Stimulated activated CD4-positive, alpha-beta T cell treated with anti-CD3 and anti-CD28 coated beads, Interleukin-2, amount 100 ng/mL, for 24 hours (primary cell): ENCODE measurements at places on chromosomes 12 and 14.

DNA sequence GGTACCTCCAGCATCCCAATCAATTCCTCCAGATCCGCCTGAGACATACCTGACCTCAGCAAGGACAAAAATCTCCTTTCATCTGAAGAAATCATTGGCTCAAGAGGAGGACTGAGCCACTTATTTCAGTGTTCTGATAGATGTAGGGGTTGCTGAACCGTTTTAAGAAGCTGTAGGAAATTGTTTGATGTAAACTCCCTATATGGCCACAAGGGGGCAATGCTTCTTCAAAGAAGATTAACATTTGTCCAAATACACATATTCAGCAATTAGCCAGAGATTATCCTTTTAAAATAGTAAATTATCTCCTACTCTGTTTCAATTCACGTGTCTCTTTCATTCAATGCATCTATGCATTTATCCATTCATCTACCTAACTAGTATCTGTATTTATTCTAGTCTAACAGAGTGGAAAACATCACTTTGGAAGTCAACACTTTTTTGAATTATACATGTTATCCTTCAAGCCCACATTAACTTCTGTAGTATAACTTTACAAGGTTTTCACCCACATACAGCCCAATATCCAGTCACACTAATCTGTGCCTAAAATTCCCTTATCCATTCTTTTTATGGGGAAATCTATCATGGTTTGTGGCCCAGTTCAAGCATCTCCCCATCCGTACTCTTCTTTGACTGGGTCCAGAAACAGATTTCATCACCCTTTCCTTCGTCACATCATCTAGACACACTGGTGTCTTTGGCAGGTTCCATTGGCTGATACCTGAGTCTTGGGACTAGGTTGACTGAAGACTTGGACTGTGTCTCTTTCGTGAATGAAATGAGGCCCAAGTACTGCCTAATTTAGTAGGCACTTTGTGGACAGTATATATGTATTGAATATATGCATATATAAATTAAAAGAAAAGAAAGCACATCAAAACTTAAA is 411.0 kb upstream of the OR4E1 start:
- DNase-seq: no peak

DNA sequence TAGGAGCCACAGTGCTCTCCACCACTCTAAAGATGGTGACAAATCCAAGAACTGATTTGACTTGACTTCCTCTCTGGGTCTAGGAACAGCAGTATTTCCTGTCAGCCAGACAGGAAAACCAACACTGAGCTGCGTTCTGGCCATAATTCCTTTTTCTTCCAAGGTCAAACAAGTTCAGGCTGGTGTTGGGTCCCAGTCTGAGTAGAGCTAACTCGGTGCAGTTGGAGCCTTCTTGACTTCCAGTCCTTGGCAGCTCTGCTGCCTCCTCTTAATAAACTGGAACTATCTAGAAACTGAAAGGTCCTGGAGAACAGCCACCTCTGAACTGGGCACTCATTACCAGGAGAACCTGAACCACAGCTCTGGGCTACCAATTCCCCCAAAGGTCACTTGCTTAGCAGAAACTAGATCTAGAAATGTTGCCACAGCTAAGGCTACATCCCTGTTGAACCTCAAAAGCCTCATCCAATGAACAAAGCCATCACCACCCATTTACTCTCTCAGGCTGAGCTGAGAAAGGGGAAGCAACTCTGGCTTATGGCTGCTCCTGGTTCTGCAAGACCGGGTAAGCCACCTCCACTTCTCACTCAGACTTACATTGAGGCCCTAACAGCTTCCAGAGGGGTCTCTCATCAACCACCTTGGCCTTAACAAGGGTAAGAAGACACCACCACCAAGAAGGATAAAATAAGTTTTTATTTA is 27.7 kb downstream of the MAX start:
- no peak for DNase-seq

DNA sequence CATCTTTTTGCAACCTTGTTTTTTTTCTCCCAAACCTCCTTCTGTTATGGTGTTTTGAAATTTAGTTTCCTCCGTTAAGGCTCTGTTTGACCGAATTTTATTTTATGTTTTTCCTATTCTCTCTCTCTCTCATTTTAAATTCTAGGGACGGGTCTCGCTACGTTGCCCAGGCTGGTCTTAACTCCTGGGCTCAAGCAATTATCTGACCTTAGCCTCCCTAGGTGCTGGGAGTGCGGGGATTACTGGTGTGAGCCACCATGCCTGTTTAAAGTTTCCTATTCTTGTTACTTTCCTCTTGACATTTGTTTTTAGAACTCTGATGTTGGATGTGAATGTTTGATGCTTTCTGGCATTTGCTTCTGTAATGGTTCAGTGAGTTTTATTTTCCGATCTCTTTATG is 1.0 kb downstream of the ZC3H14 start:
- DNase-seq: no peak

GRCh38 chr14:74018174-74018585 is 908 bp downstream of the ENTPD5 start:
- DNase-seq: no peak

DNA sequence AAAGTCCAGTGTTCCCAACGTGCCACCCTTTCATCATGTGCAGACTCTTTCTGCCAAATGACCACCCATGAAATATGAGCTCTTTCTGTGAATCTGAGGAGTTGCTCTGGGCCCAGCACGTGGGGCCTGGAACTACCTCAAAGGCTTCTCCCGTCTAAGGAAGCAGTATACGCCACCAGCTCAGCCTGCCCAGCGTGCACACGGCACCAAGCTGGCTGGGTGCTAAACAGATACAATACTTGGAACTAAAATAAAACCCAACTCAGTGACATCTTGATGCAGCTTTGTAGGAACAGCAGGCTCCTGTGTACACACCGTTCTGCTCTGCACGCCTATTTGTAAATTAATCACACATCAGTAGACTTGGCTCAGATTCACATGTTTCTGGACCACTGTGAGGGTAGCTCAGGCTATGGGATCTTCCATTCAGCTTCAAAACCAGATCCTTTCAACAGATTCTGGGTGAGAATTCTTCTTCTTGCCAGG is 74.8 kb downstream of the ARL6IP4 start:
- DNase-seq: no peak

- DNase-seq: no peak
These were observed 38.0 kb upstream of the GPATCH2L start for GRCh38 chr14:76113691-76114090.

DNA sequence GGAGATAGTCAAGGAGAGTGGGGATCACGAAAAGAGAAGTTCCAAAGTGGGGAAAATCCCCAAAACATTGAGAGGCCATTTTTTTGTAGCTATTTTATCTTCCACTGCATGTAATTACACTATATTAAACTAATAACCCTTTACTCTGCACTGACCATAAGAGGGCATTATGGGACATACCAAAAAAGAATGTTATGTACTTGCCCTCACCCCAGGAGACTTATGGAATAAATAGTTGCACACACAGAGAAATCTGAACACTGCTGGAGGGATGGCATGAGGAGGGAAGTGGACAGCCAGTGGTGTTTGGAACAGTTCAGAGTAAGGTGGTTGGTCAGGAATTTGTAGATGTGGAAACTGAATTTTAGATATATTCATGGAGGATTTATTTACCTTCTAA is 422.9 kb downstream of the SNAPC1 start:
- DNase-seq: no peak

- DNase-seq: no peak
These were observed 86.5 kb upstream of the MANSC4 start for GRCh38 chr12:27866373-27867101.

DNA sequence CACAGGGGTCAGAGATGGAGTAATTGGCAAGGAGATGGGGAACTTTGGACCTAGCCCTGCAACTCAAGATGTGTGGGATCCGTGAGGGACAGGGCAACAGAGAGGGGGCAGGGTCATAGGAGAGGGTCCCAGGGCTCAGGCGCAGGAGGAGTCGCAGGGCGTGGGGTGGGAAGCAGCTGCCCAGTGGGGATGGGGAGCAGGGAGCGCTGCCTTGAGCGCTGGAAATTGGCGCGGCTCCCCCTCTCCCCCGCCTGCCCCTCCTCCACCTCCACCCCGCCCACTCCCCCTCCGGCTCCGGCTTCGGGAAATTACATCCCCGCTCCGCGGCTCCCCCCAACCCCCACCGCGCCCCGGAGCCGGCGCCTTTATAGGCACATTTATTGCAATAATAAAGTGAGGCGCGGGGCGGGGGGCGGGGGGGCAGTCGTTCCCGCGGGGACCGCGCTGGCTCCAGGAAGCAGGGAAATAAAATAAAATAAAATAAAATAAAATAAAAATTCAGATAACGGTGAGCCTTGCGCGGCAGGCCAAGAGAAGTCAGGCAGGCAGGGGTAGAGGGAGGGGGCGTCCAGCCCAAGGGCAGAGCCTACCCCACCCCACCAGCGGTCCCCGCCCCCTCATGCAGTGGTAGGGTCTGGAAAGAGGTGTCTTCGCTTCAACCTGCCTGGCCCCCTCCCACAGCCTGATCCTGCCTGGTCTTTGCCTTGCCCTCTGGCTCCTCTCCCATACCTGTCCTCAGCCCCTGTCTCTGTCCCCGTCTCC is 3.6 kb downstream of the NXPH4 start:
- no peak for DNase-seq

GRCh38 chr12:125092872-125093680 is 27.8 kb downstream of the AACS start:
- no peak for DNase-seq

- DNase-seq: no peak
These were observed 22.8 kb upstream of the FBXO34 start for GRCh38 chr14:55248411-55248810.

DNA sequence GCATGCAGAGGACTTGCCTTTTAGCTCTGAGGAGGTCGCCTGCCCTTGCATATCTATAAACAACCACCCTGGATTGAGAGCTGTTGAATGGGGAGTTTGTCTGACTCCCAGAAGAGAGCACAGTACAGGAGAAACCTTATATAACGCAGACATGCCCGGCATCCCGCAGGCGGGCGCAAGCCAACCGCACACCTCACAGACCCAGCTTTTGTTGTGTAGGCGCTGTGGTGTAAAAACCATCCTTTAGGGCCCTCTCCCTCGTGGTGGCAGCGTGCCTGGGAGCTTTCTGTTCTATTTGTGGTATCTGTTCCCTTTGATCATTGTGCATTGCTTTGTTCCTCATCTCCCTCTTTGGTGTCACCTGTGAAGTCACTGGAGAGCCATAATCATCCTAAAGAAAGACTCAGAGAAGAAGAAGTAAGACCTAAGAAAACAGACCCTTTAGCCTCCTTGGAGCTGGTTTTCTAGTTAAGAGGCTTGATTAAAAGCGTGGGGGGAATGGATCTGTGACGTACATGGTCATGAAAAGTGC is 77.7 kb downstream of the ETV6 start:
- DNase-seq: peak; percentile 58

DNA sequence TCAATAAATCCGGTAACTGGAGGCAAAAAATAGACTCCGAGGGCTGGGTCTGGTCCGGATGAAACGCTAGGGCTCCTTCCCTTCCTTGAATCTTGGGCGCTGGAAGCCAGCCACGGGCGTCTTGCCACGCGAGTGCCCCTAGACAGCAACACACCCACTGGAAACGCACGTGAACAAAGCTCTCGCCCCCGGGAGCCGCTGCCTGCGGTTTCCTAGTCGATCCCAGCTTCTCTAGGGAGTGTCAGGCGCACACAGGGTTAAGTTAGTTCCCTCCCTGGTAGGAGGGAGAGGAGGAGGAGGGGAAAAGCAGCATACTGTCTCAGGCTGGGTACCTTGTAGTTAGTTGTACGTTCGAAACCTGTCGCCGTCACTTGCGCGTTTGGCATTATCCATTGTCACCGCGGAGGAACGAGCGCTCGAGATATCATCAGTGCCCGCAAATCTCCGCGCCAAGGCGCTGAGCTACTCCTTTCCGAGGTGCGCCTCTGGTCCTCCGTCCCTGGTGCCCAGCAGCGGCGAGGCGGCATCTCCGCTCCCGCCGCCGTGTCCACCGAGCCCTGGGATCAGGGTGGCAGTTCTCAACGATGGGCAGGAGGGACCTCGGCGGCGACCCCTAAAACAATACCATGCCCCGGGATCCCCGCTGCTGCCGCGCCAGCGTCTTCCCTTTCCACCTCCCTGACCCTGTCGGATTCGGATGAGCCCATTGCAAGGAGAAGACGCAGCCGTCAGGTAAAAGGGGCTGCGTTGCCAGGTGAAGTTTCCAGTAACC is at the start of gene FLRT2:
Gene FLRT2, plus strand, starts transcription at position 342 of the 772 bp plus-strand sequence. CDS start 91,371 bp downstream, outside the sequence.
- no peak for DNase-seq

DNA sequence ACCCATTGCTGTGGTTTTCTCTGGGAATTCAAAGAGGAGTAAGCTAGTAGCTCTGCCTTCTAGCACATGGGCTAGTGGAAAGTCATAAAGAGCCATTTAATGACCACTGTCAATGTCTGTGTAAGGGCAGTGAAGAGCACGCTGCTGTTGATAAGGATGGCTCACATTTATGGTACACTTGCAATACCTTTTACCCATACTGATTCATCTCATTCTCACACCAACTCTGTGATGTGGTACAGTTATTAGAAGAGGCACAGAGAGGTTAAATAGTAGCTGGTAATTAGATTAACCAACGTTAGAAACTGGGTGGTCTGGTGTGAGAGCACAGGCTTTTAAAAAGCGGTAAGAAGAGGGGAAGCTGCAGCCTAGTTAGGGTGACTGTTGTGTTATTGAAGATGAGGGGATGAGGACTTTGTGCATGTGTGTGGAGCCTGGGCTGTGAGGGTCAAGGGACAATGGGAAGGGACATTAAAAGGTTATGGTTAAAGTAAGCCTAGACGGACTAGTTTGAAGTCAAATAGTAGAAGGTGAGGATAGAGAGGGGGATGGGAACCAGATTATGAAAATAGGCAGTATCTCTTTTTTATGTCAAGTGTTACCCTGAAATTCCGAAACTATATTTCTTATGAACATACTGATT is 25.2 kb downstream of the RASSF3 start:
- no peak for DNase-seq
